SW 1271 (cell line): ENCODE measurements at places on chromosomes 2 and 18.

GRCh38 chr2:100052650-100053049, 89.7 kb downstream of the AFF3 start:
- DNase-seq, result no peak

DNA sequence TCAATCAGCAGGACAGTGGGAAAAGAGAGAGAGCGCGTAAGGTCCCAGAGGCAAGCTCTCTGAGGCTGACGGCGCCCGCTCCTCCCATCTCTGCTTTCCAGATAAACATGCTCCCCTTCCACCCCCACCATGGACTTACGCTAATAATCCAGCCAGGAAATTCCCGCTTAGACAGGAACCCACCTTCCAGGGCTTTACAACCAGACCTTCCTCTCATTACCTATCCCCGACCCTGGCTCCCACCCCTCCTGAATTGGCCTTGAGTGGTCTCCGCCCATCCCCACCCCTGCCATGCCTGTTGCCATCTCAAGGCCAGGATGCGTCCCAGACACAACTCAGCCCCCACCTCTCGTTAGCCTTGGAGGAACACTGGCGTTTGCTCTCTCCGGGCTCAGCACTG, 131.1 kb downstream of the SMAD2 start:
- DNase-seq, result no peak

DNA sequence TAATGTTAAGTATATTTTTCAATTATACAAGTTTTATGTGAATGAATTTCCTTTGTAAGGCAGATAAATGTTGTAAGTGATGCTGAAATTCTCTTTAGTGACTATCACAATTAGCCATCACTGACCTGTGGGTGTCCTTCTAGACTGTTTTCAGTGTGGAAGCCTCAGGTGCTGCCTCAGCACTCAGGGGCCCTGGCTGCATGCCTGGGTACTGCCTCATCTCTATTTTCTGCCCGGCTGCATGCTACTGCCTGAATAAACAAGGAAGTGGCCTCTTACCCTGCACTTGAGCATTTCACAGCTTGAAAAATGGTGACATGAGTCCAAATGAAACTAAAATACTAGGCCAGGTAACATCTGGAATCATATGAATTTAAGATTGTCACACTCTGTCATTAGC, 787.6 kb upstream of the SALL3 start:
- no peak for DNase-seq

DNA sequence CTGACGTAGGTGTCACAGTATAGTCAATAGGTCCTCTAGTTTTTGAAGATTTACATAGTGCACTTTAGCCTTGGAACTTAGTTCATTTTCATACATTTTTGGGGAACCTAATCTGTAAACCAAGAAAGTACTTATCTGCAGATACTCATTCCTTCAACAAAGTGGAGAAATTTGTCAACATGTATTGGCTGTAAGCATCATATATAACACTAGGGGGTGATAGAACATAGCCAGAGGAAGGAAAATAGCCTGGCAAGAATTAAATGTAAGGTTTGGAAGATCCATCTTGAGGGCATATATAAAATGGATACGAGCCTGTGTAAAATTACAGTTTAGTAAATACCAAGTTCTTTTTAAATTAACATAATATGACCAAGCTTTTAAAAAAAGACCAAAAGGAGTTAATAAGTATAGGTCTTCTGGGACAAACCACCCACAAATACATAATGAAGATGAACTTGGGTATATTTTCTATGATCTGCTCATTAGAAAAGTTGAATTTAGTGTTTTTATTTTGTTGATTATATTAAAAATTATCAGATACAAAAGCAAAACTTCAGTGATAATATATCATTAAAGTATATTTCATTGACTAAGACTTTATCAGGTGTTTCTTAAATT, 18.2 kb downstream of the RPL37A start:
- no peak for DNase-seq

- no peak for DNase-seq
Measured at GRCh38 chr2:147231081-147231480, 613.7 kb upstream of the ACVR2A start.
